ENCODE measurements at places on chromosomes 2 and 18. TPM values are rescaled to one million over a fixed set of nuclear protein-coding genes. Genes with fewer than 3 reads are reported as not detected.

Gene PJVK
- total RNA-seq = 10.9 TPM

- DNase-seq = no peak
Observed at GRCh38 chr2:79447463-79447862, 65.4 kb upstream of the CTNNA2 start.

Gene TAF1B
- 53.4 TPM for total RNA-seq

GRCh38 chr2:54103454-54104314 lies 11.7 kb upstream of the ACYP2 start:
- DNase-seq = no peak

Gene TRIM43
- not detected for total RNA-seq

- DNase-seq = no peak
Observed at GRCh38 chr2:76639171-76639680, 883.0 kb downstream of the LRRTM4 start.

- no peak for DNase-seq
Observed at GRCh38 chr18:49584394-49584793, 22.5 kb downstream of the LIPG start.

DNA sequence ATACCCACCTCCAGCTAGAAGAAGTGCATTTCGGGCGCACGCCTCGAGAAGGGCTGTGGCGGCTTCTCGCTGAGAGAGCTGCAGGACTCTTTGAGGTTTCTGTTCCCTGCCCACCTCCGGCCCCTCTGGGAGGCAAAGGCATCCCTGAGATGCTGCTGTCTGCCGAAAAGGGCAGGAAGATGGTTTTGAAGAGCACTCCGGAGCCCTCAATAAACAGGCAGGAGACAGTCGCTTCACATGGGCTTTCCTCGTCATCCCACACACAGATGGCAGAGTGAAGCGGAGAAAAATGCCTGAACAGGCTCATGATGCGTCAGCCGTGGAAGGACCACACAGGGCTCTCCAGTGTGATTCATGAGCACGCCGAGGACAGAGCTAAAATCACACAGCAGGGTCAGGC lies 25.4 kb upstream of the GLI2 start:
- no peak for DNase-seq

DNA sequence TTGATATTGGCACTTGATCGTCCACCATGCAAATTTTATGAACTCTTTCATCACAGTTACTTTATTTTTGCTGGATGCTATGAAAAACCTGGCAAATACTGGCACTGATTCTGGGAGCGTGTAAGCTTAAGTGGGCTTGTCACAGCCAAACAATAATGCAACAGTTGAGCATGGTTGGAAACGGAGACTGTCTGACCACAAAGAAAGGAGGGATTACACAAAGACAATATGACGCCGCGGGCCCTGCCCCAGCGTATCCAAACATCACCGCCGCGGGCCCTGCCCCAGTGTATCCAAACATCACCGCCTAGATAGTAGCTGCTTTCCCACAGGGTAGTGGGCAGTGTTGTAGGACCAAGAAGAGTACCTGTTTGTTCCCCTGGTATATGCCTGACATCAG lies 135.9 kb downstream of the PRPF40A start:
- DNase-seq = no peak

Gene OTOF
- total RNA-seq = 0.32 TPM

DNA sequence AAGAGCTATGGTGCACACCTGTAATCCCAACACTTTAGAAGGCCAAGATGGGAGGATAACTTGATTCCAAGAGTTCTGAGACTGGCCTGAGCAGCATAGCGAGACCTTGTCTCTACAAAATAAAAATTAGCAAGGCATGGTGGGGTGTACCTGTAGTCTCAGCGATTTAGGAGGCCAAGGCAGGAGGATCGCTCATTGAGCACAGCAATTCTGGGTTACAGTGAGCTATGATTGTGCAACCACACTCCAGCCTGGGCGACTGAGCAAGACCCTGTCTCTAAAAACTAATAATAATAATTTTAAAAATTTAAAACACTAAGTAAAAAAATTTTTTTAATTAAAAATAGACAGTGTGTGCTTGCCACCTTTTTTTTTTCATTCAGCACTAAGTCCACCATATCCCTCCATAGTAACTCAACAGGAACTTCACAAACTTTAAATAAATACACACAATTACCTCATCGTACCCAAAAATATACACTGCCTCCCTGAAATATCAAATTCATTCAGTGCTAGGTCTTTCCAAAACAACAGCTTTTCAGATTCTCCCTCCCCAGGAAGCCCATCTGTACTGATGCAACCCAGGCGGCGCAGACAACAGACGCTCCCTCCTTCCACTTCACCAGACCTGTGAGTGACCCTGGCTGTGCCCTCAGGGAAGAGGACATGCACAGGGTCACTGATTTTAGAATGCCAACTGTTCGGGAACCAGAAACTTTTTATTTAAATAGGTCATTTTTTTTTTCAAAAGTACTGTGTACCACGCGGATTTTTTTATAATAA lies 29.6 kb downstream of the FAM168B start:
- no peak for DNase-seq

GRCh38 chr2:10971888-10972260 lies 60.1 kb downstream of the KCNF1 start:
- DNase-seq = no peak

Gene ITGB6
- 25.2 TPM for total RNA-seq

DNA sequence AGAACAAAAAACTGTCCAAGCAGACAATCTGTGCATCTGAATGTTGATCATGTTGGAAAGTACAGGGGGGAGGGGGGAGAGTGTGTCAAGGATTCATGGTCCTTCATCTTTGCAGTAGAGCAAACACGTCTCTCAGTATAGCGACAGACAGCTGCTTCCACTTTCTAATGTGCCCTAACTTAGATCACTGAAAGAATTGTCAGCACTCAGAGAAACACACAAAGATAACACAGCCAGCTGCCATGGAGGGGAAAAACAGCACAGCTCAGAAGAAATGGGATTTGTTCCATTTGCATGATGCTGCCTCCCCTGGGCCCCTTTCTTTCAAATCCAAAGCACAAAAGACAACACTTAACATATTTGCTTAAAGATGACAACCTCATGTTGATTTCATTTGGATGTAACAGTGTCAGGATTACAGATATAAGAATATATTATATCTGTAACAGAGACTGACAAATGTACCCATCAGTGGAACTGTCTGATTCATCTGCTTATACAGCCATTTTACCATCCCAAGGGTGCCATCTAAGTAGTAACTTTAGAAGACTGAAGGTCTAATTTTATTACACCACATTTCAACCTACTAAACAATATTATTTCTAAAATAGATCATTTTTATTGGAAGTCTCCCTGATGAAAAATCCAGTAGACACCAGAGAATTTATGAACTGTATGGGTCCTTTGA lies 17.7 kb downstream of the FIGN start:
- DNase-seq = no peak

DNA sequence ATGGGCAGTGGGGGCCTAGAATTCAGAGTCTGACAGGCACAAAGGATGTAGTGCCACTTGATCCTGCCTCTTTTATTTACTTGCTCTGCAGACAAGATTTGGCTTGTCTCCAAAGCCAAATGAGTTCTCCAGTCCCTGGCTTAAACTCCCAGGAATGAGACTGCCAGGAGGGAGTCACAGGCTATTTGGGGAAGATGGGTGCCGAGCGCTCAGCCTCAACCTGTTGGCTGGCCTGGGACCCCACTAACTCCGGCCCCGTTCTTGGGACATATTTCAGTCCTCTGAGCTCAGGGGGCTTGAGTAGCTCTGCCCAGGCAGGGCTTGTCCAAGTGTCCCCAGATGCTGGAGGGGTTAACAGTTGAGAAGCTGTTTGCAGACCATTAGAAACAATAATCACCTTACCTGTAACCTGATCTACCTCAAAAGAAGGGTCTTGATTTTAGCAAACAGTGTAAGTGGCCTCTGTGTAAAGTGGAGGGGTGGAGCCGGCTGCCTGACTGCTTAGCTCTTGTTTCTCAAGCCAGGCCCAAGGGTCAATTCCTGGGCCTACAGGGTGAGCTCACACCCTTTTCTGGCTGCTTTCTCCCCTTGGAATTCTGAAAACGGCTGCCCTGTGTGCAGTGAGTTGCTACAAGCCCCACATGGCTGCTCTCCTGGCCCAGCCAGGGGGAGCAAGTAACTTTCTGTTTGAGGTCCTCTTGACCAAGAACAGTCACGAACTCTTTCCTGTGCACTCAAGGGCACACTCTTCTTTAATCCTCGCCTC lies 27.1 kb upstream of the FZD5 start:
- DNase-seq = no peak

- no peak for DNase-seq
Observed at GRCh38 chr2:184178229-184178628, 420.1 kb upstream of the ZNF804A start.

GRCh38 chr2:23537991-23538390 lies 153.0 kb downstream of the KLHL29 start:
- DNase-seq = no peak

Gene FAP
- total RNA-seq = 57.7 TPM

GRCh38 chr2:104344985-104345384 lies 508.9 kb upstream of the POU3F3 start:
- no peak for DNase-seq

- no peak for DNase-seq
Observed at GRCh38 chr2:171515672-171516298, 6.5 kb upstream of the CYBRD1 start.

Gene CDK15
- total RNA-seq = 3.7 TPM

Gene LBX2
- total RNA-seq = 0.95 TPM

Gene MPP4
- 0.69 TPM for total RNA-seq

- no peak for DNase-seq
Observed at GRCh38 chr18:2997846-2998564, 14.9 kb downstream of the LPIN2 start.

Gene SCN3A
- 6.1 TPM for total RNA-seq

Gene TUBA4B
- not detected for total RNA-seq

GRCh38 chr2:22326250-22326649 lies 1058.7 kb upstream of the KLHL29 start:
- no peak for DNase-seq

GRCh38 chr2:36469106-36469477 lies 113.5 kb downstream of the CRIM1 start:
- no peak for DNase-seq

GRCh38 chr2:47751856-47752414 lies 31.0 kb upstream of the MSH6 start:
- DNase-seq = no peak

DNA sequence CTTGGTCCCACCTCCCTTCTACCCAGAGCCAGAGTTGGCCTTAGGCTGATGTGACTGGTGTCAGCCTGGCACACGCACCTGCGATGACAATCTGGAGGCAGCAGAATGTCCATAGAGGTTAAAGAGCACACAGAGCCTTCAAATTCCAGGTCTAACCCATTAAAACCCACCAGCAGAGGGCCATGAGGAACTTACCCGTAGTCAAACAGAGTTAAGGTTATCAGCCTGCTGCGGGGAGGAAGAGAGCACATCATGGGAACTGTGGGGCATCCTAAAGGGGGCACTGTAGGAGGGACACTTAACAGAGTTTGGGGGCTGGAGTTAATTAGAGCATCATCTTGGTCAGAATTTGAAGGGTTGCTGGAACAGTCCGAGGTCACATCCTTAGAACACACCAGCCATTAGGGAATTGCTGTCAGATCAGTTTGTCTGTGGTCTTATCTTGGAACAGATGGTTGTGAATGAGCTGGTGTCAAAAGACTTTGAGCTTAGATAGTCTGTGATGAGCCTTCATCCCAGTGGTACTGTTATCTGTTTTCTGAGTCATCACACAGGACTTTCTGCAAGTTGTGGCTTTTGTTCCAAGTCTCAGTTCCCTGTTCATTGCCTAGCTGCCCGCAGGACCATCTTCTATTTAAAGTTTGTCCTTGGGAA lies 248.6 kb downstream of the LOXHD1 start:
- DNase-seq = no peak

GRCh38 chr2:110977403-110977802 lies 143.3 kb upstream of the BCL2L11 start:
- no peak for DNase-seq

- DNase-seq = no peak
Observed at GRCh38 chr2:152486737-152487400, 151.9 kb downstream of the FMNL2 start.

Gene KIF1A
- 5.2 TPM for total RNA-seq

Gene ABCB11
- total RNA-seq = 0.11 TPM

Gene REEP1
- 21.9 TPM for total RNA-seq

DNA sequence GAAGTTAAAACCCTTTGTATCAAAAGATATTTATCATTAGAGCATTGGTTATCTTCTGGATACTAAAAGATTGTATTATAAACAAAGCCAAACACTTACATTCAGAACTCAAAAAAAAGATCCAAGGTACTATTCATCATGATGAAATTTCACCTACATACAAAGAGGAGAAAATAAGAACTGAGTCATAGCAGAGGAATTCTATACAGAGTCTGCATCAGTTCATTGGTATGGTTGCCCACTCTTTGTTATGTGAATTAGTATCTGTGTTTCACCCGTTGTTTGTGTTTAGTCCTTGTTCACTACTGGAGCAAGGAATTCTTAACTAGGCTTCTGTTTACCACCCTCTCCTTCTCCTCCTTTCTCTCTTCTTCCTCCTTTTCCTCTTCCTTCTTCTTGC lies 157.9 kb downstream of the LNPK start:
- no peak for DNase-seq

Gene SCN1A
- 0.32 TPM for total RNA-seq

- no peak for DNase-seq
Observed at GRCh38 chr2:240441993-240442411, 6.5 kb downstream of the GPC1 start.

DNA sequence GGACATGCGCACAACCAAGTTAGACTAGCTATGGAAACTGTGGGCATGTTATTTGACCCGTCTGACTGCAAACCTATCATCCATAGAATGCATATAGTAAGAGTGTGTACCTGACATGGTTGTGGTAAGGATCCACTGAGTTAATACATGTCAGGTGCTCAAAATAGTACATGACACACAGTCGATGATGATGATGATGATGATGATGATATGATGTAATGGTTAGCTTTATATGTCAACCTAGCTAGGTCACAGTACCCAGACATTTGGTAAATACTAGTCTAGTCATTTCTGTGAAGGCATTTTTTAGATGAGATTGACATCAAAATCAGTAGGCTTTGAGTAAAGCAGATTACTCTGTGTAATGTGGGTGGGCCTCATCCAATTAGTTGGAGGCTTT lies 204.1 kb downstream of the AFF3 start:
- no peak for DNase-seq

Gene APCDD1
- 70.8 TPM for total RNA-seq

DNA sequence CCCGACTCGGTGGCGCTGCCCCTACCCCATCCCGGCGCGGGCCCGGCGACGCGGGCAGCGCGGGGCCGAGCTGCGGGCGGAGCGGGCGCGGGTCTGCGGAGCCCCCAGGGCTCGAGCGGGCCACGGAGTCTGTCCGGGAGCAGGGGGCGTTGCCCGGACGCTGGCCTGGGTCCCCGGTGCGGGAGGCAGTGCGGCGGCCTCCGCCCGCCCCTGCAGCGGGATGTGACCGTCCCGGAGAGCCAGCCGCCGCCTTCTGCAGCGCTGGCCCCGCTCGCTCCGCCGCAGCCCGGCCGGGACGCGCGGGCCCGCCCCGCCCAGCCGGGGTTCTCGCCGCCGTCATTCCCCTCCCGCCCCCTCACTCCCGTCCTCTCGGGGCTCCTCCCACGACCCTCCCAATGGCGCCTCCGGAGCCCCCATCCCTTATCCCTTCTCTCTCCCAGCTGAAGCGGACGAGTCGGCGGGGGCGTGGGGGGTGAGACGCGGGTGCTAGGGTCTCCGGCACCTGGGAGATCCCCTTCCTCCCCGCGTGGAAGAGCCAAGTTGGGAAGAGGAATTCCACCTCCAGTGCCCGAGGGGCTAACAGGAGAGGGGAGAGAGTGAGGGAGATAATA lies at the start of gene FNDC4:
FNDC4 (minus strand) TSS at position 257 of the 611 bp plus-strand sequence. CDS start 521 bp downstream, outside the sequence.
- DNase-seq = no peak

- DNase-seq = no peak
Observed at GRCh38 chr18:79526468-79527460, 131.0 kb downstream of the NFATC1 start.

Measured in urinary bladder (tissue), 4 donors.